Progenitor cell of endocrine pancreas (in vitro differentiated cells): ENCODE measurements at places on chromosomes 6 and 20. TPM values are rescaled to one million over a fixed set of nuclear protein-coding genes. Genes with fewer than 3 reads are reported as not detected.

Gene LY6G6F
- not detected in 2 replicates for total RNA-seq

- DNase-seq: no peak
These were observed 398.8 kb downstream of the ESR1 start for GRCh38 chr6:152206072-152206818.

DNA sequence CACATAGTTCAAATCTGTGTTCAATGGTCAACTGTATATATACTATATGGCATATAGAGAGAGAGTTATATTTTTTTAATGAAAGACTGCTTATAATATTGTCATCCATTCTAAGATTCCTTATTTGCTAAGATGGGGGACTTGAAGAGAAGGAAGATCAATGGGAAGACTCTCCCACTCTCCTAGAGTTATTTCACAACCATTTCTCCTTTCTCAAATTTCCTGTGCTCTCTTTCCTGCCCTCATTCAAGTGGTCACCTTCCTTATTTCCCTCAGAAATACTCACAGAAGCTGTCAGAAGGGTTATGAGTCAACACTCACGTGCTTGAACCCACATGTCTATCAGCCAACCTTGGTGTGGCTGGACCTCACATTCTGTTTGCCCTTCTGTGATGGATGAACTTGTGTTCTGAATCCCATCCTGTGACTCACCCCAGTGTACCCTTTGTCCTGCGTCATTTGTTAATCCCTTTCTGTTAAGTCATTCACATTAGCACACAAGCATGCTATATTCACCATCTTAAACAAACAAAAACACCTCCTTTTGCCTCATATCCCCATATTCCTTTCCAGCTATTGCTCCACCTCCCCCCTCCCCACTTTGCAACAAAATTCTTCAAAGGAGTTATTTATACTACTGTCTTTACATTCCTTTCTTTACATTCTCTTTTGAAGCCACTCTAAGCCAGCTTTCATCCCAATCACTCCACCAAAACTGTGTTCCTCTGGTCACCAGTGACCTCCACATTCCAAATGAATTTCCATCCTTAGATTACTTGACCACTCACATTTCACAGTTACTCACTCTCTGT is 279.3 kb upstream of the TCF21 start:
- no peak for DNase-seq

DNA sequence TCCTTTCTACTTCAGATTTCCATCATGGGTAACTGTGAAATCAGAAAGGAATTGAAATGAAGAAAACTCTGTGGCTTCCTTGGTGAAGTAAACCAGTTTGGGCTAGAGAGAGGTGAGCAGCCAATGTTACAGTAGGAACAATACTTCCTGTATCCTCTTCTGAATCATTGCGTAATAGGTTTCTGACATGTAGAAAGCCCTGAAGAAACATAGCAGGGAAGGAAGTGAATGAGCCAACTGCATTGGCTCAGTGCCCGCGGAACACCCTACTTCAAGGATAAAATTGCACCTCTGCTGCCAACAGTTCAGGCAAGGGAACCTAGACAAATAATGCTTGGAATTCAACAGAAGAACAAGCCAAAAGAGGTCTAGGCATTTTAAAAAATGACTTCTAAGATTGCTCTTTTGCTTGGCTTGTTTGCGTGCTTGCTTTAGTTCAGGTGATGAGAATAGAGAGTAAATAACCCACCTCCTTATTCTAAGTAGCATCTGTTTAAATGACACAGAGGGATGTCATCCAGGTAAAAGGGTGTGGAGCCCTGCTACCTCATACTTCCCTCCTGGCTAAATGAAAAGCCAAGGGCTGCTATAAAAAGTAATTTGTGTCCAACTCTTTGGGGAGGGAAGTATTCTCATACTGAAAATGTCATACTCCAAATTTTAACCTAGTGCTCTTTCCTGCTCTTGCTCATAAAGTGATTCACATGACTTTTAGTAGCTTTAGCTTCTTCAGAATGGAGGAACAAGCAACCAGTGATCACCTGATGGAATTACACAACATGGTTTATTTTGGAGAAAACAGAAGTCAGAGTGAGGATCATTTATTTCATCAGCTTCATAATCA is 30.0 kb upstream of the AKIRIN2 start:
- no peak for DNase-seq

Gene LHFPL5
- total RNA-seq: not detected in 2 replicates

- no peak for DNase-seq
These were observed 26.0 kb downstream of the MDN1 start for GRCh38 chr6:89793586-89793985.

DNA sequence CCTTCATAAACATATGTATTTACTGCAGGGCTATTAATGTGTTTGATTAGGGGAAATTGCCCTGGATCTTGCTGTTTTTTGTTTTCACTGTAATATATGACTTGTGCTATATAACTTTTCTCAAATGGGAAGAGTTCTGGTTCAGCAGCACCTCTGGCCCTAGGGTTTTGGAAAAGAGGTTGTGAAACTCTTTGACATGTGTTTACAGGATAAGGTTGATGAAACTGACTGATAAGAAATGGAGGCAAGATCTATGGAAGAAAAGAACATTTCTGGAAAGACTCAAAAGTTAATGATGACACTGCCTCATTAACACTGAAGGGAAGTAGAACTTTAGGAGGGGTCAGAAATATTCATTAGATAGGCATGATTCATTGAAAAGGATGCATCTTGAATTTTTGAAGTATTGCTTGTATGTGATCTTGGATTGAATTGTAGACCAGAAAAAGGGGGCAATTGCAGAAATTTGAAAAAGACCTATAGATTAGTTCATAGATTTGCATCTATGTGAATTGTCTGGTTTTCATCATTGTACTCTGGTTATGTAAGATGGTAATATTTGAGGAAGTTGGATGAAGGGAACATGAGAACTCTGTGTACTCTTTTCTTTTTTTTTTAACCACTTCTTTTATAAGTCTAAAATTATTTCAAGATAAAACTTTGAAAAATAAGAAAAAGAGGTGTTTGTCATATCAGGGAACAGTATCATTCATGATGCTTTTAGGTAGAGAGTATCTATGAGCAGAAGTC is 54.0 kb downstream of the UTRN start:
- no peak for DNase-seq

DNA sequence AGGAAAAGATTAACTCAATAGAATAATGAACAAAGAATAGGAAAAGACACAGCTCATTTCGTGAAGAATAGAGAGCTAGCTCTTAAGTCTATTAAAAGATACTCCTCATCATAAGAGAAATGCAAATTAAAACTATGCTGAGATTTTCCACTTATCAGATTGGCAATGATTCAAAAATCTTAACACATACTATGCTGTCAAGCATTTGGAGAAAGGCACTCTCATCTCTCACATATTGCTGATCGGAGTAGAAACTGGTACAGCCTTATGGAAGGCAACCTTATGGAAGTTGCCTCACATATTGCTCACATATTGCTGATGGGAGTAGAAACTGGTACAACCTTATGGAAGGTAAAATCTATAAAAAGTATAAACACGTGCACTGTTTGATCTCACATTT is 21.4 kb upstream of the PLAGL1 start:
- DNase-seq: no peak

Gene KCNK5
- total RNA-seq: 2.0 and 2.3 TPM in 2 replicates

DNA sequence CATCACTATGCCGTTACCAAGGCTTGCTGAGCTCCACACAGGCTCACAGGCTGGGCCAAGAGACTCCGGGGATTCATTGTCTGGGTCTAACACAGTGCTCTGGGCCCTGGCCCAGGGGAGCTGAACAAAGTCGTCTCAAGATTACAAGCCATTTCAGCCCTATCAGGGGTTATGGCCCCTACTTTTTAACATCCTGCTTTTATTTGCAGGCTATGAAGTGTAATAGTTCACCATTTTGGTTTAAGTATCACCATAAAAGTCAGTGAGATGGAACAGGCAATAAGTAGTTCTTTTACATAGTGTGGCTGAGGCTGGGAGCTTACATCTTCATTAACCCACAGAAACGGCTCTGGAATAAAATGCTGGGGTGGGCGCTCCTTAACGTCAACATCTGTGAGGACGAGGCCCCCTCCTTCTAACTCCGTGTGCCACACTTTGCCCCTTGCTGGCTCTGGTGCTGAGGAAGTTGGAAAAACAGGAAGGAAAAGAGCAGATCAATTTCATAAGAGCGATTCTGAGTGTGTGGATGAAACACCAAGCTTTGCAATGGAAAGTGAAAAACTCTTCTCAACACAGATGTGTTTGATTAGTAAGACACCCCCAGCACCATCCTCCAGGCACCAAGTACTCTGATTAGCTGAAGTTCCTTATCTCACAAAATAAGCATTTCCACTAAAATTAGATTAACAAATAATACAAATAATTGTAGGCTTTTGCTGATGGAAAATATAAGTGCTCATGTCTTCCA is 447.3 kb downstream of the MAFB start:
- DNase-seq: no peak

Gene ZNF831
- total RNA-seq: not detected in 2 replicates

DNA sequence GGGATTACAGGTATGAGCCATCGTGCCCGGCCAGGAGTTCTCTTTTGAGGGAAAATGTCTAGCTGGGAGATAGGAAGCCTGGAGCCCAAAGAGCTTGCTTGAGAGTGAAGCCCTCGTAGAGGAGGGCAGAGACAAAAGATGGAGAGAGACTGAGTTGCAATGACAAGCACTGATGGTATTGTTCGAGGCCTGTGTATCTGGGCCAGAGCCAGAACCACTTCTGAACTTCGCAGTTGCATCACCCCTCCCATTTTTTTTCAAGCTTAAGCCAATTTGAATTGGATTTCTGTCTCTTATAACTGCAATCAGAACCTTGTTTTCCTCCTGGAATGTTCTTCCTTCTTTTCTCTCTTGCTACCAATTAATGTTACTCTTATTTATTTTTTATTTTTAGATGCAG is 83.1 kb downstream of the KCNB1 start:
- no peak for DNase-seq

DNA sequence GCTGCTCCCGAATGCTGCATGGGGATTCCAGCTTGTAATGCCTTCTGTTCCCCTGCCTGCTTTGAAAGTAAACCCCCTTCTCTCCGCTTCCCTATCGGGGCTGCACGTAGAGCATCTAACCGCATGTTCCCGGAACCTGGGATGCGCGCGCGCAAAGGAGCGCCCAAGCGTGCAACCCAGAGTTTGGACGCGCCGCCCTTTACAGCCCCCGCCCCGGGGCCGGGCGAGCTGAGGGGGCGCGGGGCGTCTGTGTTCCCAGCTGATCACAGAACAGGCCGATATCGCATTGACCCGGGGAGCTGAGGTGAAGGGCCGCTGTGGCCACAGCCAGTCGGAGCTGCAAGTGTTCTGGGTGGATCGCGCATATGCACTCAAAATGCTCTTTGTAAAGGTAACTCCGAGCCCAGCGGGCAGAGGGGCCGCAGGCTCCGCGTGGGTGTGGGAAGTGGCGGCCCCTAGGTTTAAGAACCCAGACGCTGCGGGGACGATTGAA is 1.4 kb downstream of the LAMP5 start:
- DNase-seq: no peak

Gene PTCRA
- not detected in 2 replicates for total RNA-seq

DNA sequence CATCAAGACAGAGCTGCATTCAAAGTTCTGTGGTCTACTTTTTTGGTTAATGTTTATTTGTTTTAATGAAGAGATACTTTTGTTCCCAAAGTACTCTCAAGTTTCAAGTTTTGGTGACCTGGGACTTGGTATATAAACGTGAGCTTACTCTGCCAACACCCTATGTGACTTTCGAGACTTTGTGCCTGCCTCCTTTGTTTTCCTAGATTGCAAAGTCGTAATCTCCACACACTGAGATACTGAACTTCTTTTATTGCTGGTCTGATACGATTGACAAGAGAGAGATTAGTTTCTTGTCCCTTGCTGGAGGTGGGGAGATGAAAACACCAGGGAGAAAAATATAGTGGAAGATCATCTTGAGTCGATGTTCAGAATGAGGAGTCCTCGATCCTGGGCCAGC is 27.9 kb downstream of the PCNA start:
- DNase-seq: no peak

Gene ZC2HC1B
- not detected in 2 replicates for total RNA-seq

DNA sequence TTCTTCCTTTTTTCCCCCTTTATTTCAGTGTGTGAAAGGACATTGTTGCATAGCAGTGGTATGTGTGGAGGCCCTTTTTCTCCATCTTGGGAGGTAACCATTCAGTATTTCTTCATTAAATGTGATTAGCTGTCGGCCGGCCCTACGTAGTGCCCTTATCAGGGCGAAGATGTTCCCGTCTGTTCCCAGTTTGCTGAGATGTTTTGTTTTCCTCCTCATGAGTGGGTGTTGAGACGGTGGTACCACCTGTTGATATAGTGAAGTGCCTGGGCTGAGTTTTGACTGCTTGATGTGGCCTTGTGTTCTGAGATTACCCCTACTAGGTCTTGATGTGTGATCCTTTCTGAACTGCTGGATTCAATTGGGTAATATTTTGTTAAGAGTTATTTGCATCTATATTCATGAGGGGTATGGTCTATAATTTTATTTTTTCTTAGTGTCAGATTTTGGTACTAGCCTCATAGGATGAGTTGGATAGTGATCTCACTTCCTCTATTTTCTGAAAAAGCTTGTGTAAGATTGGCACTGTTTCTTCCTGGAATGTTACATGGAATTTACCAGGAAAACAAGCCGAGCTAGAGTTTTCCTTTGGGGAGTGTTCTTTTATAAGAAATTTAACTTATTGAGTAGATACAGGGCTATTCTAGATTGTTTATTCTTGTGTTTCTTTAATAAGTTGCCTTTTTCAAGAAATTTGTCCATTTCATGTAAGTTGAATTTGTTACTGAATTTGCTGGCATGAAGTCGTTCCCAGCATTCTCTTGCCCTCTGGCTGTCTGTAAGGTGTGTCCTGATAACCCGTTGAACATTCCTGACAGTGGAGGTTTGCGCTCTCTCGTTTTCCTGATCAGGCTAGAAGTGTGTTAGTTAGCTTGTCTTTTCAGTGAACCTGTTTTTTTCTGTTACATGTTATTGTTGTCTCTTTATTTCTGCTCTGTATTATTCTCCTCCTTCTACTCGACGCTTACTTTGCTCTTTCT is 4.3 kb downstream of the MTG2 start:
- DNase-seq: no peak

Gene PRR18
- total RNA-seq: 0.60 and 0.93 TPM in 2 replicates

Gene ECI2
- total RNA-seq: 68.5 and 71.8 TPM in 2 replicates

Gene MROH8
- 5.7 and 6.1 TPM in 2 replicates for total RNA-seq

DNA sequence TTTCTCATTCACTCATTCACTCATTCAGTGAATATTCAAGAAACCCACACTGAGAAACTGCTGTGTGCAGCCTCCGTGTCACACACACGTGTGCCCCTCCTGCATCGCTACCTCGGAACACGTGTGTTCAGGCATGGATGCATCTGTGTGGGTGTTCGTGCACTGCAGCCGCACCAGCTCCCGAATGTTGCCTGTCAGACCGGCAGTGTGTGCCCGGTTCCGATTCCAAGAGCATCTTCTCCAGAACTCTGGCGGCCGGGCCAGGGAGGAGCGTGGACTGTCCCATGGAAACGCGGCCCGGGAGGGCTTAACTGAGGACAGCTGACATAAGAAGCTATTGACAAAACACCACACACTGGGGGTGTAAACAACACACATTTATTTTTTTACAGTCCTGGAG is 216.0 kb downstream of the DLL1 start:
- DNase-seq: no peak

Gene CST5
- not detected in 2 replicates for total RNA-seq

- no peak for DNase-seq
These were observed 158.4 kb downstream of the GPX5 start for GRCh38 chr6:28683945-28684538.

Gene GINS1
- 25.2 and 29.0 TPM in 2 replicates for total RNA-seq

Gene TXLNB
- not detected in 2 replicates for total RNA-seq

Gene HLA-DRB1
- total RNA-seq: 4.6 and 7.7 TPM in 2 replicates
